ENCODE measurements at places on chromosomes 3 and 15.

- DNase-seq, result no peak
Observed at GRCh38 chr3:13515786-13516759, 32.9 kb upstream of the FBLN2 start.

DNA sequence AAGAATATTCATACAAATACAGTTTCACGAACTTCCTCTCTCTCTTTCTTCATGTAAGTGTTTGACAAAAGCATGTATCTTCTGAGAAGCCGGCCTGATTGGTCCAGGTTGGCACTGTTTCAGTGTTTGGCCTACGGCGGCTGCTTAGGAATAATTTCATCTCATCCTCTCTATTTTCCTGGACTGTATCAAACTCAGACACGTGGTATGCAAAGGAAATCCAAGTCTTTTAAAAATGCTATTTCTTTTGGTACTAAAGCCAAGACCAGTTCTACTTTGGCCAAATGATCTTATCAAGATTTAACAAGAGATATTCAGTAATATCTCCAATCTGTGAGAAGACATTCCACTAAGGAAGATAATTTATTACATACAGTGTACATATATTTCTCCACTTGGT is 152.8 kb downstream of the TIGIT start:
- DNase-seq, result no peak

GRCh38 chr3:13016083-13016720 is 57.0 kb downstream of the IQSEC1 start:
- DNase-seq, result no peak

GRCh38 chr3:52313188-52313773 is 2.8 kb upstream of the DNAH1 start:
- no peak for DNase-seq

DNA sequence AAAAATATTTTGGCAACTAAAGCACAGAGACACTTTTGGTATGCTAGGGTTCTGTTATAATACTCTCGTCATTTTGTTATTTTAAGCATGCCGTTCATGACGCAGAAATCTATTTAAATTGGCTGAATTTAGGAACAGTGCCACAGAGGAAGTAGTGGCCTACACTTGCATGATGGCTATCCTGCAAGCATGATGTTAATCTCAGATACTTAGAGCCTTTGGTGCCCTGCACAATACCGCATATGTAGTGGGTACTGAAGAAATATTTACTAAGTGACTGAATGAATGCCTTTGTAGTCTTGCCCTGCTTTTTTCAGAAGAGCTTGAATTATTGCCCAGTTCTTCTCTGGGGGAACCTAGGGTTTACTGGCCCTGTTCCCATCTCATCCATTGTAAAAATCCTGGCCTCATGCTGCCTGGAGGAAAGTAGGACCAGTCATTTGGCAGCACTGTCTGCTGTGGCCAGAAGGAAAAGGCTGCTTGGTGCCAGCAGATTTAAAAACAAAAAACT is 79.0 kb downstream of the SERPINI1 start:
- DNase-seq, result no peak

DNA sequence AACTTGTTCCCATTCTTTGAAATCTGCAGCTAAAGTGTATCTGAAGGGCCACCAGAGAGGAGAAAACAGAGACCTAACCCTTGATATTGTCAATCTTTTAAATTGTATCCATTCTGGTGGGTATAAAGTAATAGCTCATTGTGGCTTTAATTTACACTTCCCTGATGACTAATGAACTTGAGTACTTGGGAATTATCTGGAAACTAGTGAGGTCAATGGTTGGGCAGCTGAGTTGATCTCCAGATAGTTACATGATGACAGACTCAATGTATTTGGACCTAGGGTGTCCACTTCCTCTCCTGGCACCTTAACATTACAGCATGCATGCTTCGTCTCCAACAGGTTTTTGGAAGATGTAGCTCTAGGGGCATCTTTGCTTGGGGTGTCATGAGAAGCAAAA is 195.2 kb downstream of the PDCD6IP start:
- no peak for DNase-seq

- no peak for DNase-seq
Observed at GRCh38 chr3:149277331-149277813, 55.7 kb upstream of the CP start.

GRCh38 chr3:179860275-179861107 is 176.2 kb downstream of the PEX5L start:
- DNase-seq, result no peak

DNA sequence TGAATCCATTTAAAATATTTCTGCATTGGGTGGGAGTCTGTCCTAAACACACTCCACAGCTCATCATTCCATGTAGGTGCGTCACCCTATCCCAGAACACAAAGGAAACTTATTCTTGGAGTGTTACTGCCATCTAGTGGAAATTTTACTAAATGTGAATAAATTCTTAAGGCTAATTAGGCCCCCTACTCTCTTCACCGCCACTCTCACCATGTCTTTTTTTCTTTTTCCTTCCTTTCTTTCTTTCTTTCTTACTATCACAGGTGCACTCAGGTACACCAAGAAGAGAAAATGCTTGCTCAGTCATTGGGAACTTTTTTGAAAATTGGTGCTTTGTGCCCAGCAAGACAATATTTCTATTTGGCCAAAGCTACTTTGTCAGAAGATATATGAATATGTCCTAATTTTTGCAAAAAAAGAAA is 26.4 kb upstream of the ATP8B4 start:
- no peak for DNase-seq

DNA sequence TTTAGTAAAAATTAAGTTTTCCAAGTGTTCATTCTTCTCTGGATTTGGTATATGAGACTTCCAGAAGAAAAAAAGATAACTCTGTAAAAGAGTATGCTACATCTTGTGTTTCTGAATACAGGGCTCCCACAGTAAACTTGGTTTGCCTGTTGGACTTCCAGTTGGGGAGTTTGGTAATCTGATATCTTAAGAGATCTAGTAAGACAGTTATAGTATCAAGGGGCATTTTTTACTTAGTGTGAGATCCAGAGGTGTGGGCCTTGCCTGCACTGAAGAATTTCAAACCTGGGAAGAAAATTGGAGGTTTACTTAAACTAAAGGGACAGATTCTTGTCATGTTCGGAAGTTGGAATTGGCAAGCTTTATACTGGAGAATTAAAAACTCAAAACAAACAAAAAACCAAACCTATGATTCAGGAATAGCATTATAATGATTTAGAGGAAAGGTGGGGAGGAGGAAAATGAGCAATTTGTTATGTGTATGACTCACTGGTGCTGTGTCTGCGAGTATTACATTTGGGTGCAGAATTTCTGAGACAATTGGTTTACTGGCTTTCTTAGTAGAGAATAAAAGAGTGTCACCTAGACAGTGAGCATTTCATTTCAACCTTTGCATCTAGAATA is 58.9 kb upstream of the ULK4 start:
- DNase-seq, result no peak

DNA sequence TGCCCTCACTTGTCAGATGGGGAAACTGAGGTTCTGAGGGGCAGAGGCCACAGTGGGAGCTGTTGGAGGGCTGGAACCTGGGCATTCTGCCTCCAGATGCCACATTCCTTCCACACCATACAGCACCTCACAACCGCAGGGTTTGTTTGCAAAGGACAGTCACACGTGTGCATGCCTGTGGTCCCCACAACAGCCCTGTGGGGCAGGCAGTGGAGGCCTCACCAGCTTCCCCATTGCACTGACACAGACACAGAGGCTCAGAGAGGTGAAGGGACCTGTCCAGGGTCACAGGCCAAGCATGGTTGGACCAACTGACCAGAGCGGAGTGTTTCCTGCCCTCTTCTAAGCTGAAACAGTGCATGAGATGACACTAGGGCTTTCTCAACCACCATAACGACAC is 75.2 kb upstream of the SEC13 start:
- DNase-seq, result no peak

- DNase-seq, result no peak
Observed at GRCh38 chr3:13201851-13202250, 128.6 kb upstream of the IQSEC1 start.

GRCh38 chr3:124896824-124897526 is 9.8 kb upstream of the ITGB5 start:
- DNase-seq, result no peak

DNA sequence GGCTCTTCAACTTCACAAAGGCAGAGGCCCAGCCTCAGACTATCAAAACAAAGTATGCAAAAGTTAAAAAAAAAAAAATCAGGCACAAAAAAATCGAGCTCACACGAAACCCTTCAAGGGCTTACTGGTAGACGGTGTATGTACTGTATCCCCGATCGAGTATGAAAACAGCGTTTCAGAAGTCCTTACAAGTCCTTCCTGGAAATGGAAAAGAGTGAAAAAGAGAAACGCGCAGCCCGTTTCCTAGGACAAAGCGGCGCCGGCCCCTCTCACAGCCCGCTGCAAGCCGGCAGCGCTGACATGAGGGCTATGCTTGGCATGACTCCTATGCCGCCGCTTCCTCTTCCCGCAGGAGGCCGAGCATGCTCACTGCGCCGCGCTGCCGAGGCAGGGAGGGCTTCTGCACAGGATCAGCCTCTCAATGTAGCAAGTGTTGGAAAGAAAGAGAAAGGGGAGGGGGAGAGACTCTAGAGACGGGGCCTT is at the start of gene VGLL4:
VGLL4 (minus strand) TSS at position 311 of the 483 bp plus-strand sequence. CDS start 397 bp downstream, outside the sequence.
- DNase-seq, result peak; percentile 87

DNA sequence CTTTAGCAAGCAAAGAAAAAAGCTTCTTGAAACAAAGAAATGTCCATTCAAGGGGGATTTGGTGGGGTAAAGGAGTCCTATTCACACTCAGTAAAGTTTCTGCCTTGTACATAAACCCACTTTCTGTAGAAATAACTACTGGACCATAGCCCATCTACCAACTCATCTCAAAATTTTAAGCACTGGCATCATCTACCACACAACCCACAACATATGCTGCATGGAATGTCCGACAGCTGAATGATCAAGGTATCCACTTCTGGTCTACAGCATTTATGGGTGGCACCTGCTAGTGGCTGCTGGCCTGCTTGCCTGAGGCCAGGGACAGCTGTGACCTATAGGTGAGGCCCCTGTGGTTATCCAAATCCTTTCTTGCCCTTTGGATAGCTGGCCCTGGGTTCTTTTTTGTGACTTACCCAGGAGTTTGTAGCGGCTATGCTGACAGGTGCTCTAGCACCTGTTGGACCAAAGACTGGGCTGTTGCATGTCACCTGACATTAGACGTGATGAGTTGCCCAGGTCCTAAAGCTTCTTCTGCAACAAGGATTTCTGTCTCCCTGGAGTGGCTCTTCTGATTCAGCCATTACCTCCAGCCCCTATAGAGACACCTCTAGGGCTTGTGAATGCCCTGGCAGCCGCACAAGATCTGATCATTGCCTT is 19.2 kb upstream of the MEF2A start:
- DNase-seq, result no peak

GRCh38 chr3:39249453-39250115 is 30.3 kb downstream of the CX3CR1 start:
- no peak for DNase-seq

GRCh38 chr3:64623125-64623524 is 64.7 kb downstream of the ADAMTS9 start:
- DNase-seq, result no peak

GRCh38 chr3:80994085-80994665 is 767.3 kb downstream of the GBE1 start:
- no peak for DNase-seq

- no peak for DNase-seq
Observed at GRCh38 chr15:36814708-36815107, 235.3 kb downstream of the CDIN1 start.

DNA sequence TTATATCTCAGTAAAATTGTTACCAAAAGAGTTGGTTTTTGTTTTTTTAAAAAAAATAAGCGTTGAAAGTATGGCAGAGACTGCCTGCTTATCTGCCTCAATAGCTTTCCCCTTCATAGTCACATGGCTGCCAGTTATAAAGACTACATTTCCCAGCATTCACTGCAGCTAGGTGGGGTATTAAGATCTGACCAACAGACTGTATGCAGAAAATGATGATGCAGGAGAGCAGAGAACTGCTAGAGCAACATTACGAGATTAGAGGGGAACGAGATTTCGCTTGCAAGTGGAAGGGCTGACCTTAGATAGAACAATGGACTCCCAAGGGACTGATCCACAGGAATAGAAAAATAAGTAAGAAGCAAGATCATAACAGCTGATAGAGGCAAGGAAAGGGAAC is 14.3 kb downstream of the RHOA start:
- DNase-seq, result no peak

DNA sequence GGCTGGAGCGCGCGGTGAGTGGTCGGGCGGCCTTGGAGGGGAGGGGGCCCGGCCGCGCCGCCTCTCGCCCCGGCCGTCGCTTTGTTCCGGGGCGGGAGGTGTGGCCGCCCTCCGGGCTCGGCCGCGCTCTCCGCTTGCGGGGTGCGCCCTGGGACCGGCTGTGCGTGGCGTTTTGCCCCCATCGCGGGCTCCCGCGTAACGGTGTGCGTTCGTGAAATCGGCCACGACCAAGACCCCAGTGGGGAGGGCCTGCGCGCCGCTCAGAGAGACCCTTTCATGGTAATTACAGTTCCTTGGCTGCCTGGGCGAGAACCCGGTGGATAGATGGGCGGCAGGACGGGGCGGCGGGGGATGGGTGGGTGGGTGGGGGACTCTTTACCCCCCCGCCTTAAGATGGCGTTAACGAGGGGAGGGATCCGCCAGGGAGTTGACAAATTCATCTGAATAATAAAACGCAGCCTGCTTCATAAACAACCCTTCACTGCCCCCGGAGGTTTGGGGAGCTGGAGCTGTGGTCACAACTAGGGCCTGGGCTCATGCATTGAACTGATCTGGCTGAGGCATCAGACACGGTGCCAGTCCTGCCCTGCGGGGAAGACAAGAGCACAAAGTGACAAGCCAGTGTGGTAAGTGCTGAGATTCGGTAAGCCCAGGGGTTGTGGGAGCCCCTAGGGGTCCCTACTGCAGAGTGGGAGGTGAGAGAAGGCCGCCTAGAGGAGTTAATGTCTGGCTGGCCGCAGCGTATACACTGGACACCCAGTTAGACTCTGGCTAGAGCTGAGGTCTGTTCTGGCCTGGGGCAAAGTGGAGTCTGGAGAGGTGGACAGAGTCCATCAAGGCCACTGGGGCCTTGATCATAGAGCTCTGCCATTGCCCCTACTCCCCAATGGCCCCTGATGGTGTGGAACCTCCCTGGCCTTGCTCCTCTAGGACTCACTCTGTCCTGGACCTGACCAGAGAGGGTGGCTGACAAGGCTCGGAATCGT is 668 bp downstream of the MRAS start:
- no peak for DNase-seq

- DNase-seq, result peak; percentile 74
Observed at GRCh38 chr3:151085889-151086483, 522 bp downstream of the MED12L start.

GRCh38 chr15:75869446-75869845 is 26.2 kb downstream of the UBE2Q2 start:
- DNase-seq, result no peak

DNA sequence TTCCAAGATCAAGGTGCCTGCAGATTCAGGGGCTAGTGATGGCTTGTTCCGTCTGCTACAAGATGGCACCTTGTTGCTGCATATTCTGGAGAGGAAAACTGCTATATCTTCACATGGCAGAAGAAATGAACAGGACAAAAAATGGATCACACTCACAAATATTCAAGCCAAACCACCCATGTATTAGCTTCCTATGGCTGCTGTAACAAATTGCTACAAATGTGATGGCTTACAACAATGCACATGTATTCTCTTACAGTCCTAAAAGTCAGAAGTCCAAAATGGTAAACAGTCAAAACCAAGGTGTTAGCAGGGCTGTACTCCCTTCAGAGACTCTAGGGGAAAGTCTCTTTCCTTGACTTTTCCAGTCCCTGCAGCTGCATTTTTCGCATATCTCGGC is 55.8 kb downstream of the TRIM42 start:
- DNase-seq, result no peak

Data from activated CD8-positive, alpha-beta memory T cell treated with anti-CD3 and anti-CD28 coated beads for 24 hours (primary cell).